ENCODE measurements at places on chromosomes 5 and 9. TPM values are rescaled to one million over a fixed set of nuclear protein-coding genes. Genes with fewer than 3 reads are reported as not detected.
A peak's percentile ranks its signal among the peaks of the same experiment; 100 is the strongest.

The CCNJL gene
- total RNA-seq = 0.23 TPM

The PCDHGB6 gene
- not detected for total RNA-seq

The TAF11L5 gene
- total RNA-seq = not detected

The PRSS3 gene
- total RNA-seq = not detected

The FOXD4L5 gene
- total RNA-seq = 0.16 TPM

The HRH2 gene
- 27.5 TPM for total RNA-seq

The NTRK2 gene
- total RNA-seq = 0.05 TPM

The IL7R gene
- total RNA-seq = 45.4 TPM

The CCDC192 gene
- total RNA-seq = not detected

The TLR4 gene
- 0.16 TPM for total RNA-seq

The OLFML2A gene
- not detected for total RNA-seq

GRCh38 chr5:162410365-162410764 is 342.8 kb downstream of the GABRG2 start:
- no peaks in the 10 kb centered on the region for H3K36me3 ChIP-seq
- no peak overlapping the region for H3K27ac ChIP-seq
- H3K27me3 ChIP-seq = no peaks in the 10 kb centered on the region
- no peak for DNase-seq
- H3K4me3 ChIP-seq = no peak overlapping the region

DNA sequence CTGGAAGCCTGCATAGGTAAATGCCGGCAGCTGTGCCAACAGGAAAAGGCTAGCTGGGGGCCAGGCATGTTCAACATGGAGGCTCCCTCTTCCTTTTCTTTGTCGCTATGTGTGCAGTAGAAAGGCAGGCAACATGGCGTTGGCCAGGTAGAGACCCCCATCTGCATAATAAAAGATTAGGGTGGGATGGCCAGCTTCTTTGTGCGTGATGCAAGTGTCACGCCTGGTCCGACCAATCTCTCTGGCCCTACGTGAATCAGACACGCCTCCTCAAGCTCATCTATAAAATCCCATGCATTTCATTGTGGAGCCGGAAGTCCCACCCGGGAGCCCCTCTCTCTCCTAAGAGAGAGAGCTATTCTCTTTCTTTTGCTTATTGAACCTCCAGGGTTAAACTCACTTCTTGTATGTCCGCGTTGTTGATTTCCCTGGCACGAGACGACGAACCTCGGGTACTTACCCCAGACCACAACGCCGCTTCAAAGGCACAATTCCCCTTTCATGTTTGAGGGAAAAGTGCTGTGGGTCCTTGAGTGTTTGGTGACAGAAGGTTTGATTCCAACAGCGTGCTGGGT is 25.0 kb upstream of the C5orf47 start:
- H3K27ac ChIP-seq = no peak overlapping the region
- no peaks in the 10 kb centered on the region for H3K27me3 ChIP-seq
- no peak for DNase-seq
- no peaks in the 10 kb centered on the region for H3K36me3 ChIP-seq
- no peak overlapping the region for H3K4me3 ChIP-seq

- H3K36me3 ChIP-seq = no peaks in the 10 kb centered on the region
- H3K4me1 ChIP-seq = peaks cover 48% of the 10 kb centered on the region
- DNase-seq = peak; percentile 51
- H3K27ac ChIP-seq = no peak within 1 kb of the TSS
- peak within 1 kb of the TSS; percentile 66 for H3K4me3 ChIP-seq
- H3K27me3 ChIP-seq = peaks cover 64% of the 10 kb centered on the region
These were observed at the start of gene ACSL6 for GRCh38 chr5:132011622-132012343. TSS of gene ACSL6 (minus strand) at chr5:132011658. CDS start at chr5:132011553, 105 bp downstream.

DNA sequence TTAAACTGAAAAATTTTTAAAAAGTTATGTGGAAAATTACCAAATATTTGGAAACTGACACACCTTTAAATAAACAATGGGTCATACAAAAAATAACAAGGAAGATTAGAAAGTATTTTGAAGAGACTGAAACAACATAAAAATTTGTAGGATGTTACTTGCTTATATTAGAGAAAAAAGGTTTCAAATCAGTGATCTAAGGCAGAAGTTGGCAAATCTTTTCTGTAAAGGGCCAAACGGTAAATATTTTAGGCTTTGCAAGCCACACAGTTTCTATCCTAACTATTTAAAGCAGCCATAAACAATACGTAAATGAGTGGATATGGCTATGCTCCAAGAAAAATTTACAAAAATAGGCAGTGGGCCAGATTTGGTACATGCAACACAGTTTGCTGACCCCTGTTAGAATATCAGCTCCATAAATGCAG is 81.3 kb downstream of the OXCT1 start:
- H3K27ac ChIP-seq = no peak overlapping the region
- no peaks in the 10 kb centered on the region for H3K4me1 ChIP-seq
- H3K4me3 ChIP-seq = no peak overlapping the region

- peaks cover 9% of the 10 kb centered on the region for H3K27me3 ChIP-seq
- no peaks in the 10 kb centered on the region for H3K4me1 ChIP-seq
- H3K4me3 ChIP-seq = no peak overlapping the region
- H3K36me3 ChIP-seq = no peaks in the 10 kb centered on the region
- no peak for DNase-seq
These were observed 42.8 kb upstream of the PDE8B start for GRCh38 chr5:77167695-77168121.

DNA sequence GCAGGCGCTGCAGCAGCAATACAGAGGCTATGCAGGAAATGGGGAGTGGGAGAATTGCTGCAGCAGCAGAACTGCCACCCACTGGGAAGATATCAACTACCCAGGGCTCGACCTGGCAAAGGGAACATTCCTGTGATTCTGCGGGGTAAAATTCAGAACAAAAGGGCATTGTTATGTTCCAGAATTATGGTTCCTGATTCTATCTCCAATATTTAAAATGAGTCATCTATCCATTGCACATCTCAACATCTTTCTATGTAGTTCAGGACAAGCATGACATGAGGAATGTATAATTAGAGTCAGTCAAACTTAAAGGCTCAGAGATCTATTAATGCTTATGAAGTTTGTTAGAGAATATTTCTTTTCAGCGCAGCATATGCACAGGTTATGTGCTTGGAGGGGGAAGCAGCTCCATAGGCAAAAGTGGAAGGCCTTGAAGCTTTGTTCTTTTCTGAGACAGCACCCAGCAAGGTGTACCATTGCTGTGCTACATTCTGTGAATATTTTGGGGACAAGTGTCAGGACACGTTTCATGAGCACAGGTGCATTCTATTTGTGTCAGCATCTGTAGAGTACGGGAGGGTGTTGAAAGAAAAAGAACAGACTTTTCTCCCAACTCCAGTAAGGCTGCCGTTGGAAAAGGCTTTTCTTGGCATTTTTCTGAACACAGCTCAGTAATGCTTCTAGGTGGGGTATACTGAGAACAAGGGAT is 395.6 kb upstream of the MPDZ start:
- no peaks in the 10 kb centered on the region for H3K27me3 ChIP-seq
- no peak for DNase-seq
- H3K36me3 ChIP-seq = no peaks in the 10 kb centered on the region
- no peak overlapping the region for H3K27ac ChIP-seq

GRCh38 chr5:92769978-92770377 is 811.0 kb downstream of the NR2F1-AS1 start:
- no peak overlapping the region for H3K4me3 ChIP-seq
- no peaks in the 10 kb centered on the region for H3K4me1 ChIP-seq
- H3K27ac ChIP-seq = no peak overlapping the region

DNA sequence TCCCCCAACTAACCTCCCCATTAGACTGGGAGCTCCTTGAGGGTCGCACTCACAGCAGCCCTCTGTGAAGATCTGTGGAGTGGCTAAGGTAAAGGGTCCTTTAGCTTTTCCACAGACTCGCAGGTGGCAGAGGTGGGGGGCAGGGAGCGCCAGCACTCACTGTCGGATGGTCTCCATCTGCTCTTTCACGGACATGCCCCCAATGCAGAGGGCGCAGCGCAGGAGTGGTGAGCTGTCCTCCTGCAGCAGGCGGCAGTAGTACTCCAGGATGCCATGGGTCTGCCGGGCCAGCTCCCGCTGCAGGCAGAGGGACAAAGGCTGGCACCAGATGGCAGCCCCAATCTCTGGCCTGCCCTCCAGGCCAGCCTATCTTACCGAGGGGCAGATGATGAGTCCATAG is 2.2 kb downstream of the DDX41 start:
- peaks cover 53% of the 10 kb centered on the region for H3K36me3 ChIP-seq
- no peak for DNase-seq
- no peak overlapping the region for H3K27ac ChIP-seq

DNA sequence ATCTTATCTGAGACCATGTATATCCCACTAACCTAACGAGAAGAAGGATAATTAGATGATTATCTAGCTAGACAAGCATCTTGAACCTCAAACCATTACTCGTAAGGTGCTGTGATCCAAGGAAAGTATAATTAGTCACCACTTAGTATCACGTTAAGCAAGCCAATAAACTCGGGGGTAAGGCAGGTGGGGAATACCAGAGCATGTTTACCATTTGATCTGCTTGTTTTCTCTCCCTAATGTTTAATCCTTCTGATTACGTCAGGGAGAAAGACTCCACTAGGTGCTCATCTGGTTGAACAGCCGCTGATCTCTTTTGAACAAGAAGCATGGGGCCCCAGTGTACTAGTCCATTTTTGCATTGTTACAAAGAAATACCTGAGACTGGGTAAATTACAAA is 69.9 kb upstream of the SLC1A1 start:
- no peaks in the 10 kb centered on the region for H3K27me3 ChIP-seq
- H3K4me1 ChIP-seq = peaks cover 6% of the 10 kb centered on the region
- no peaks in the 10 kb centered on the region for H3K36me3 ChIP-seq
- H3K27ac ChIP-seq = no peak overlapping the region
- no peak overlapping the region for H3K4me3 ChIP-seq

GRCh38 chr5:115809946-115810345 is 6.5 kb downstream of the CDO1 start:
- peaks cover 33% of the 10 kb centered on the region for H3K27me3 ChIP-seq
- no peak overlapping the region for H3K27ac ChIP-seq
- peaks cover 2% of the 10 kb centered on the region for H3K36me3 ChIP-seq
- no peak for DNase-seq
- H3K4me1 ChIP-seq = peaks cover 61% of the 10 kb centered on the region

- H3K4me1 ChIP-seq = peaks cover 6% of the 10 kb centered on the region
- no peak for DNase-seq
- H3K27ac ChIP-seq = no peak overlapping the region
- H3K27me3 ChIP-seq = no peaks in the 10 kb centered on the region
- no peaks in the 10 kb centered on the region for H3K36me3 ChIP-seq
- no peak overlapping the region for H3K4me3 ChIP-seq
These were observed 57.2 kb downstream of the ITGA1 start for GRCh38 chr5:52844885-52845284.

DNA sequence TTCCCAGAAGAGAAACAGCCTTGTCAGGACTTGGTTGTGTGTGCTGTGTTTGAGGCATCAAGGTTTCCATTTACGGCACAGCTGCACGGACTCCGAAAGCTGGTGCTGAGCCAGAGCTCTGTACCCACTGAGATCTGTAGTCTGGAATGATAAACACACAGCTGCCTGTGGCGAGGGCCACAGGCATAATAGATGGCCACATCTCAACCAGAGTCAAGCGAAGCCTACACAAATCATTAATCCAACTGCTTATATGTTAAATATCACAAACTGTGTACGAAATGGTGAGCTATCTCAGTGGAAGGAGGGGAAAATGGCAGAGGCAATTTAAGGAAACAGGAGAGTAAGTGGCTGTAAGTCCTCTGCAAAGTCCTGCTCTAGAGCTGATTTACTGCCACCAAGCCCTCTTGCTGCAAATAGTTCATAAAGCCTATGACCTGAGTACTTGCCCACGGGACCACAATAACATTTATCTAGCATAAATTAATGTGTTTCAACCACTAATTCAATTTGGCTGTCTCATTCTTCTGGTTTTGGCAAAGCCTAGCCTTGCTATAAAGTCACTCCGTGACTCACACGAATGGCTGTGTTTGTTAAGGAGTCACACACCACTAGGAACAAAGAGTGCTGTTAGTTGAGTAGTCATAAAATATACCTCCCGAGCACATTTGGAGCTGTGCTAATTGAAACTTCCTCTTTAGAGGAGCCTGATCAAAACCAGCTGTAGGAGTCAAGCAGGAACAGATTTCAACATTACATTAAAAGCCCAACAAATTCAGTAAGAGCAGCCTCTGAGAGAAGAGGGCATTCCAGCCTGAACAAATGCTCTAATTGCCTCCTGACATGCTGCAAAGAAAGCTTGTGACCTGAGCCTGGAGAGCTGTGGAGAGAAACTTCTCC is 738.6 kb upstream of the ZNF608 start:
- no peaks in the 10 kb centered on the region for H3K27me3 ChIP-seq
- H3K4me3 ChIP-seq = no peak overlapping the region
- no peaks in the 10 kb centered on the region for H3K36me3 ChIP-seq
- H3K27ac ChIP-seq = no peak overlapping the region

DNA sequence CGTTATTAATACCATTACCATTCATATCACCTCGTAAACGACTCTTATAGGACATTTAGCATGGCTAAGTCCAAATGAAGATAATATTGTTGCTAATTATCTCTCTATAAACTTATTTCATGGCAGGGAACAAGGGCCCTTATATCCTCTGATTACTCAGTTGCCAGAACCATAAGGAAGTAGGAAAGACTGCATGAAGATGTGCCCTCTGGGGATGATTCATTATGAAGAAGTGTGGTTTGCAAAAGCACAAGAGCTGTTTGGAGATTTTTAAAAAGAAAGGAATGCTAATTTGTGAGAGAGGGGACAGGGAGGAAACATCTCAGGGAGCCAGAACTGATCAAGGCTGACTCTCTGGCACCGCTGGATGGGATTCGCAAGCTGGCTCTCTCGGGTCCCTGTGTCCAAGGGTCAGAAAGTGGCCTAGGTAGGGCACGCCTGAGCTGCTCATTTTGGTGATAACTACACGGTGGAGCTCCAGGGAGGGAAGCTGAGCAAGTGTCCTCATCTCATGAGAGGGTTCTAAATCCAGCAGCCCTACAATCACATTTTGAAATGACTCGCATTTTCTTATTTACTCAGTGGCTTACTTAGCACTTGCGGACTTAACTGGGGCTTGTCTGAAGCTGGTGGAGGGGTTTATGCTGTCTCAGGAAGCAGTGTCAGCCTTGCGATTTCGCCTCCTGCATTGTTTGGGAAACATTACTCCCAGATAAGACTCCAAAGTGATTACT is 136.8 kb downstream of the C5orf15 start:
- peaks cover 22% of the 10 kb centered on the region for H3K27me3 ChIP-seq
- H3K4me1 ChIP-seq = peaks cover 2% of the 10 kb centered on the region
- no peak overlapping the region for H3K27ac ChIP-seq

GRCh38 chr5:19903611-19904010 is 84.4 kb downstream of the CDH18 start:
- no peak for DNase-seq
- H3K4me3 ChIP-seq = no peak overlapping the region
- no peaks in the 10 kb centered on the region for H3K4me1 ChIP-seq
- no peaks in the 10 kb centered on the region for H3K36me3 ChIP-seq
- H3K27ac ChIP-seq = no peak overlapping the region
- no peaks in the 10 kb centered on the region for H3K27me3 ChIP-seq

DNA sequence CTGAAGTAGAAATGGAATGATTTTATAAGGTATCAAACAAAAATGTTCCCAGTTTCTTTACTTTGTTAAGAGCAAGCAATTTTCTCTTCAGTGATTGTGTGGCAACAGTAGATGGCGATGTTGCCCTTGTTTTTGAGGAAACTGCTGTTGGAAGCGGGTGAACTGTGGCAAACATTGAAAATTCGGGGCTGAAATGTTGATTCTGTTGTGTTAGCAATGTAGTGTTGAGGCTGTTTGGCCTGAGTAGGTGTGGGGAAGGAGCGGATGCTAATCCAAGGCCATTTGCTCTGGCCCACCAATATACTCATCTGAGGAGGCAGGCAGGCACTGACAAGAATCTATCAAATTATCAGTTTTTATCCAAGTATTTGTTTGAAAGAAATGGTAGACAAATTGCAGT is 129.8 kb downstream of the SLC12A2 start:
- H3K27me3 ChIP-seq = peaks cover 3% of the 10 kb centered on the region
- H3K4me3 ChIP-seq = no peak overlapping the region
- no peaks in the 10 kb centered on the region for H3K36me3 ChIP-seq
- no peak overlapping the region for H3K27ac ChIP-seq
- no peaks in the 10 kb centered on the region for H3K4me1 ChIP-seq

All from activated CD8-positive, alpha-beta T cell treated with anti-CD3 and anti-CD28 coated beads, Interleukin-2, amount 10 ng/mL, durations not matched to agents 7 days and 5 days (primary cell).